Vagina (tissue), 2 donors: ENCODE measurements at places on chromosomes 13 and 19.

GRCh38 chr19:49890349-49891311, 6.1 kb downstream of the IL4I1 start:
- no peak for DNase-seq

DNA sequence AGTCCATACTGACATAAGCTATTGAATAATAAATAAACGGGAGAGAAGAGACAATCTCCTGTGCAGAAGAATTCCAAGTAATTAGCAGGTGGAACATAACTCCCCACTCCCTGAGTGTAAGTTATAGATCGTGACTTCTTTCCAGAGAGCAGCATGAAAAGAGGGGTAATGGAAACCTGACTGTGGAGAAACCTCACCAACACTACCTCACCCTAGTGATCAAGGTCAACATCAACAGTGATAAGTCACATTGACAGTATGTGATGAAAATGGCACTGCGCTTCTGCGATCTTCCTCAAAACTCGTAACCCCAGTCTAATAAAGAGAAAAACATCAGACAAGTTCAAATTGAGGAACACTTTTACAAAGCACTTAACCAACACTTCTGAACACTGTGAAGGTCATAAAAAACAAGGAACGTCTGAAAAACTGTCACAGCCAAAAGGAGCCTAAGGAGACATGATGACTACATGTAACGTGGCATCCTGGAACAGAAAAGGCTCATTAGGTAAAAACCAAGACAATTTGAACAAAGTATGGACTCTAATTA, 19.8 kb downstream of the CAB39L start:
- DNase-seq, result no peak

DNA sequence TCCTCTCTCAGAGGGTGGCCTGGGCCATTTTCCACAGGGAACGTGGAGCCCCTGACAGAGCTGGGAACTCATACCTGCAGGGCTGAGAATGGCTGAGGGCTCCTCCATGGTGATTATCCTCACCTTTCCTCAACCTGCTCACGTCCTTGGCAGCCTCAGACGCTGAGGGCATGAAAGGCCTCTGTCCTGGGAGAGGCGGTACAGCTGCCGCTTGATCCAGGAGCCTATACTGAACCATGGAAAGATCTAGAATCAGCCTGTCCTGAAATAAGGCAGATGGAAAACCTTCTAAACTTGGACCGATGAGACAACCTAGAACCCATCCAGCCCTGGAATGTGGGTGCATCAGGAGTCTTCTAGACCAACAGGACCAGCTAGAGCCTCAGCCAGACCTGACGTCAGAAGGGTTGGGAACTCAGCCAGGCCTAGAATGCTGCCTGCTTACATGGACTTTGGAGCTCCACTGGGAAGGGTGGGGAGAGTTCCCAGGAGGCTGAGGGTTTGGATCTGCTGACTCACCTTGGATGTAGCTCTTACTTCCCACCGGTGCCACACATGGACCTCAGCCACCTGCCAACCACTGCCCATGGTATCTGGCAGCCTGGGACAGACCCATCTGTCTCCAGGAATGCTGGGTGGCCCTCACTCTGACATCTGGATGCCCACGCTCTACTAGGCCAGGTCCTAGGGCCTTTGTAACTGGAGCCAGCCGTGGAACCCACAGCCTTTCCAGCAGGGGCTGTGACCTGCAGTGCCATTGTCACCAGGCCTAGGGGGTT, 7.5 kb downstream of the KCTD15 start:
- DNase-seq, result no peak

GRCh38 chr13:28463481-28463880, 31.4 kb downstream of the FLT1 start:
- DNase-seq, result no peak

GRCh38 chr13:42396501-42396900, 124.5 kb downstream of the AKAP11 start:
- no peak for DNase-seq

DNA sequence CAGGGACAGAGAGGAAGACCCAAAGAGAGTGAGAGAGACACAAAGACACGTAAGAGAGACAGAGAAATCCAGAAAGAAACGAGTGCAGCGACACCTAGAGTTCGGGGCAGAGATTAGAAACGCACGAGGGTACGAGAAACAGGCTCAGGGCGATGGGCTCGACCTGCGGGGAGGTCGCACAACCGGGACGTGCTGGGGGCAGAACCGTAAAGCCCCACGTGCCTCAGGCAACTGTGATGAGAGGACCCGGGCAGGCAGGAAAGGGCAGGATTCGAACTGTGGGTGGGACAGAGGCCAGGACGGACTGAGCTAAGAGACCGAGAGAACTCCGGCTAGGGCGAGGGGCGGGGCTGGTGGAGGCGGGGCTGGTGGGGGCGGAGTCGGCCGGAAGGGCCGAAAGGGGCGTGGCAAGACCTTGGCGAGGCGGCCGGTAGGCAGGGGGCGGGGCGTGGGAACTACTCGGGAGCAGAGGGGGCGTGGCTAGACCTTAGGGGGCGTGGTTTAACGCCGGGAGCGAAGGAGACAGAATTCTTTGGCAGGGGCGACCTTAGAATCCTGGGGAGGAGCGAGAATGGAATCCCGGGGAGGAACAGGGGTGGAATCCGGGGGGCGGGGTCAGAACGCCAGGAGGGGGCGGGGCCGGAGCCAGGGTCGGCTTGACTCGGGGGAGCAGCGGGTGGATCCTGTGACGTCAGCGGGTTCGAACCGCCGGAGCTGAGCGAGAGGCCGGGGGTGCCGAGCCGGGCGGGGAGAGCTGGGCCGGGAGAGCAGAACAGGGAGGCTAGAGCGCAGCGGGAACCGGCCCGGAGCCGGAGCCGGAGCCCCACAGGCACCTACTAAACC, at the start of gene NECTIN2:
TSS of gene NECTIN2 (plus strand) at position 686 of the 843 bp plus-strand sequence. CDS start 229 bp downstream, outside the sequence.
- peak; percentile 99 for DNase-seq

DNA sequence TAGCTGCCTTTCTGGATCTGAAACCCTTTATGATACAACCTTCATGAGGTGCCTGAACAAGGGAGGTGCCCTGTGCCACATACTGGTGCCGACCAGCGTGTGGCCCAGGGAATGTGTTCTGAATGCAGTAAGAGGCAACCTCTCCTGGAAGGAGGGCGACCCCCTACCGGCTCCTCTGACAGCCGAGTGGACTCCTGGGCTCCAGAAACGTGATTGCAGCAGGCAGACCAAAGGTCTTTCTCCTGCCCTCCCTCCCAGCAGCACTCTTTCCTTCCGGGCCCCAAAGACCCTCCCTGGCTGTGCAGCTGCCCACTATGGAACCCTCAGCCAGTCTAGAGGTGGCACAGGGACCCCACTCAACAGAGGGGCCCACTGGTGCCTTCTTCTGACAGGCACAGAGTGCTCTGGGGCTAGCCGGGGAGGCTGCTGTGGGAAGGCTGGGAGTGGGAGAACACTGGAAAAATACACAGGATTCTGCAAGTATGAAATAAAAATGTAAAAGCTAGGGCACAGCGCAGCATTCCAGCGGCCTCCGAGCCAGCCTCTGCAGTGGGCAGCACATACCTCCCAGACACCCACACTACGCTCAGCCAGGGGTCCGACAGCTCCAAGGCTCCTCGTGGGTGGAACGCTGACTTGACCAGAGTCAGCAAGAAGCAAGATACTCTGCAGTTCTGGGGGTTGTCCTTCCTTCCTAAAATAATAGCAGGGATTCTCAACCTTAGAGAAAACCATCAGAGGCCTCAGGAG, 14.9 kb downstream of the SH3GL1 start:
- no peak for DNase-seq

DNA sequence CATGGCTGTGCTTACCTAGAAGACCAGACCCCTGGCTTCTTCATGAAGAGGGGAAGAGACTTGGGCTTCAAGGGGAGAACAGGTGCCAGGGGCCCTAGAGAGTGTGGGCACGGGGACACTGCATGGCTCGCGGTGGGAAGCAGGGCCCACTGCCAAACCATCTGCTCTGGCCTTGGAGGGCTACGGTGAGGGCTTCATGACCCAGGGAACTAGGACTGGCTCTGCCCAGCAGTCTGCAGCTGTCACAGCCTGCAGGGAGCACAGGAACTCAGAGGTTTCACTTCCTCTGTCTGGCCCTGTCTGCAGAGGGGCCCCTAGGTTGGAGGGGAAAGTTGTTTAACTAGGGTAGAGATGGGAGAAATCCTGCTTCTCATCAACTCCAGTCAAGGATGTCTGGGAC, 4.3 kb downstream of the ERCC1 start:
- DNase-seq, result no peak

DNA sequence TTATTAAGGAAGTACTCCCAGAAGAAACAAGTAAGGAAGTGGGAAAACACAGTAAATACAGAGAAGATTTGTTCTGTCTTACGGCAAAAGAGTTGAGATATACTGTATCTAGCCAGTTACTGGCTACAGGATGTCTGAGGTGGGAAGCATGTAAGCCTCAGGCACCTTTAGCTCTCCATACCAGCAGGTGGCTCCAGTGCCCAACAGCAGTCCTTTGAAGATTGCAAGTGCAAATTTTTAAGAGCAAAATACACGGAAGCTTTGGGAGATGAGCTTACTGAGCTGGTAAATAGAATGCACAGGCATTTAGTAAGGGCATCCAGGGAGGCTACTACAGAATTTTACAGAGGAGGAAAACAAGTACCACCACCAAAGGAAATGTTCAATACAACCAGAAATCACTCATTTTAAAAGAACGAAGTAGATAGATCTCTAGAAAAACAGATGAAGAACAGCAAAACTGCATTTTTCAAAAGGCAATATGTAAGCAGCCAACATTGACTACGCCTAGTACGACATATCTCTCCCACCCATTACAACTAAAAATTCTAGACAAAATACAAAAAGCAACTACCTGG, 57.9 kb upstream of the VSTM2B start:
- no peak for DNase-seq

- no peak for DNase-seq
Measured at GRCh38 chr19:5693195-5694166, 3.4 kb downstream of the RPL36 start.

DNA sequence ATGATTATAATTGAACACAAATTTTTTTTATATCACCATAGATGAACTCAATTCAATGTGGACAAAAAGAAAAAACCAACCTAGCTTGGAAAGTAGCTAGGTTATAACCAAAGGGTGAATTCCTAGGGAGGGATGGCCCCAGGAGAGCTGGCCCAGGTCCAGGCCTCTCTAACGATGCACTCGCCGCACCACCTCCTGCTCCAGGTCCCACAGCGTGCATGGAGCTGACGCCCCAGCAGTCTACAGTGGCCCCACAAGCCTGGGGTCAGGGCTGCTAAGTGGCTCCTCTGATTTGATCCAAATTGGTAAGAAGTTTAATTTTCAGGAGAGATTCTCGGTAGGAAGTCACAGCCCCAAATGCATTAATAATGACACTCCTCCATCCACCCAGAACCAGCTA, 48.8 kb downstream of the TSHZ3 start:
- no peak for DNase-seq

DNA sequence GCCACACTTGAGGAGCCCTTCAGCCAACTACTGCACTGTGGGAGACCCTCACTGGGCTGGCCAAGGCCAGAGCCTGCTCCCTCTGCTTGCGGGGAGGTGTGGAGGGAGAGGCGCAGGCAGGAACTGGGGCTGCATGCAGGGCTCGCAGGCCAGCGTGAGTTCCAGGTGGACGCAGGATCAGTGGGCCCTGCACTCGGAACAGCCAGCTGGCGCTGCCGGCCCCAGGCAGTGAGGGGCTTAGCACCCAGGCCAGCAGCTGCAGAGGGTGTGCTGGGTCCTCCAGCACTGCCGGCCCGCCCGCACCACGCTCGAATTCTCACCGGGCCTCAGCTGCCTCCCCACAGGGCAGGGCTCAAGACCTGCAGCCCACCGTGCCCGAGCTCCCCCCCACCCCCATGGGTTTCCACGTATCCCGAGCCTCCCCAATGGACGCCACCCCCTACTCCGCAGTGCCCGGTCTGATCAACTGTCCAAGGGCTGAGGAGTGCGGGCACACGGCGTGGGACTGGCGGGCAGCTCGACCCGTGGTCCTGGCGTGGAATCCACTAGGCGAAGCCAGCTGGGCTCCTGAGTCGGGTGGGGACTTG, 1293.8 kb upstream of the PCDH9 start:
- no peak for DNase-seq

DNA sequence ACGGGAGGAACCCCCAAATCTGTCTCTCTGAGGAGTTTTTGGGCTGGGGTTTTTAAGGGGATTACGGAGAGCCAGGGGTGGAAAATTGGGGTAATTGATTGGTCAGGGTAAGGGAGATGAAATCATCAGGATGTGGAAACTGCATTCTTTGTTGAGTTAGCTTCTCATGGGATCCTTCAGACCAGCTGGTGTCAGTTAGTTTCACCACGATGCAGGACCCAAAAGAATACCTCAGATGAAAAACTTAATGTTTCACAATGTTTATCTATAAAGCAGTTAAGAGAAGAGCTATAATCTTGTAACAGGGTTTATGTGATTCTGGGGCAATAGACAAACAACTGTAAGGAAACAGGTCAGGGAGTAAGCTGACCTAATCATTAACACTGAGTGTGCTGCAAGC, 230.8 kb downstream of the POU4F1 start:
- DNase-seq, result no peak

DNA sequence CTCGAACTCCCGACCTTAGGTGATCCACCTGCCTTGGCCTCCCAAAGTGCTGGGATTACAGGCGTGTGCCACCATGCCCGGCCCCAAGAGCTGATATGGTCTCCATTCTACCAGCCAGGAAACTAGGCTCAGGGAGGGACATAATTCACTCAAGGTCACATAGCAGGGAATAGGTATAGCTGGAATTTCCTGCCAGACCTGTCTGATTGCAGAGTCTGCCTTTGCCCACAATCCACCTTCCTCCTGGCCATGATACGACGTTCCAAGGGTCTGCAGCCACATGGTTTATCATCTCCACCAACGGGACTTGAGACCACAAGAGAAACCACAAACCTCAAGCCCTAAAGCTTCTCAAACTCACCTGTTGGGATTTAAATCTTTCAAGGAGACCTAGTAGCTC, 32.0 kb downstream of the ZNRF4 start:
- DNase-seq, result no peak

DNA sequence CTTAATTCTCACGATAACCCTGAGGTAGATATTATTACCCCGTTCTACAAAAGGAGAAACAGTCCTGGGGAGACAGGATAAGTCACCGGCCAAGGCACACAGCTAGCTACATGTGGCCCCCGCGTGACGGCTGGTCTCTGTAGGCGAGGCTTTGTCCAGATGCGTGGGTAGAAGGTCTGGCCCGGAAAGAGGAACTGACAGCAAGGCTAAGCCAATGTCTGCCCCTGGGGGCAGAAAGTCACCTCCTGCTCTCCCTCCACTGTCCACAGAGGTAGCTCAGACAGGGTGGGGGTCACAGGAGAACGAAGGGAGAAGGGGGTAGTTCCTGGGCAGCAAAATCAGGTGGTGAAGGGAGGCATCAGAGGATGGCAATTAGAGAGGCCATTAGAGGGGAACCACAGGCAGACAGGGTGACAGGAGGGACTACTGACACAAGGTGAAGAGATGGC, 1.8 kb downstream of the APOC4 start:
- DNase-seq, result no peak

GRCh38 chr13:26710166-26710565, 50.4 kb downstream of the GPR12 start:
- DNase-seq, result no peak
